ENCODE measurements at places on chromosomes 7 and 10. TPM values are rescaled to one million over a fixed set of nuclear protein-coding genes. Genes with fewer than 3 reads are reported as not detected.

The FBXO24 gene
- total RNA-seq: 0.24 TPM

The WEE2 gene
- not detected for total RNA-seq

The IGF2BP3 gene
- 32.5 TPM for total RNA-seq

The TBX20 gene
- 2.4 TPM for total RNA-seq

The ZNF777 gene
- 22.0 TPM for total RNA-seq

The IDI2 gene
- not detected for total RNA-seq
